ENCODE measurements at places on chromosomes 2 and 18.

- DNase-seq: no peak
Observed at GRCh38 chr2:115574667-115575066, 1132.2 kb downstream of the DPP10 start.

- DNase-seq: no peak
Observed at GRCh38 chr2:233572468-233572867, 5.9 kb upstream of the USP40 start.

- no peak for DNase-seq
Observed at GRCh38 chr2:205171261-205171940, 510.9 kb upstream of the NRP2 start.

DNA sequence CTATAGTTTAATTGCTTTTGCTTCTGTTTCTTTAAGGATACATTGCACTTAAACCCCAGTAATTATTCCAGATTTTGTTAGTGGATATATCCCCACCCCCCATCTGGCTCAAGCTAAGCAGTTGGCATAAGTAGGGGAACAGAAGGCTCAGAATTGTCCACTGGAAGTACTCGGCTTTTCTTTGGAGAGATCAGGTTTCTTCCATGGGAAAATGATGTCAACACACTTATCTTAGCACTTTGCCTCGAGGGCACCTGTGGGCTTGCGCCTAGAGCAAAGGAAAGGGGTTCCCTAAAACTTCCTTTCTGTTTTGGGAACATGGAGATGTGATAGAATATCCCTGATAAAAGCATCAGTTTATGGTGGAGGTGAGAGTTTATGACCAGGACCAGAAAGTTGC is 130.6 kb downstream of the FMNL2 start:
- DNase-seq: no peak

DNA sequence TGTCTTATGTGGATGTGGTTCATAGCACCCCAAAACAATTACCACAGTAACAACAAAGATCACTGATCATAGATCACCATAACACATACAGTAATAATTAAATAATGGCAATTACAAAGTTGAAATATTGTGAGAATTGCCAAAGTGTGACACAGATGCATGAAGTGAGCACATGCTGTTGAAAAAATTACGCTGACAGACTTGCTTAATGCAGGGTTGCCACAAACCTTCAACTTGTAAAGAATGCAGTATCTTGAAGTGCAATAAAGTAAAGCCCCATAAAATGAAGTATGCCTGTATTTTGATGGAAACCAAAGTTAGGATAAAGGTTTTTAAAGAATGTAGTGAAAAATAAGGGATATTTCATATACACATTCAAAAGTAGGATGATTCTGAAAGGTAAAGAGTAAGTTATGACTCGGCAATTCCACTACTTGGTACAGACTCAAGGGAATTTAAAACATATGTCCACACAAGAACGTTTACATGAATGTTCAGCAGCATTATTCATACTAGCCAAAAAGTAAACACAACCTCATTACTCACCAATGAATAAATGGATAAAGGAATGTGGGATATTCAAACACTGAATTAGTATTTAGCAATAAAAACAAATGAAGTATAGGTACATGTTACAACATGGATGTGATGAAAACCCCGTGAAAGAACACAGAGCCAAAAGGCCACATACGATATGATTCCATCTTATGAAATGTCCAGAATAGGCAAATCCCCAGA is 61.6 kb downstream of the SCN9A start:
- DNase-seq: no peak

All from RKO (cell line).